ENCODE measurements at places on chromosomes 16 and 17.

- DNase-seq: no peak
These were observed 8.7 kb downstream of the ZNF771 start for GRCh38 chr16:30416047-30416603.

GRCh38 chr17:50570528-50570927, 10.0 kb downstream of the CACNA1G start:
- DNase-seq: no peak

DNA sequence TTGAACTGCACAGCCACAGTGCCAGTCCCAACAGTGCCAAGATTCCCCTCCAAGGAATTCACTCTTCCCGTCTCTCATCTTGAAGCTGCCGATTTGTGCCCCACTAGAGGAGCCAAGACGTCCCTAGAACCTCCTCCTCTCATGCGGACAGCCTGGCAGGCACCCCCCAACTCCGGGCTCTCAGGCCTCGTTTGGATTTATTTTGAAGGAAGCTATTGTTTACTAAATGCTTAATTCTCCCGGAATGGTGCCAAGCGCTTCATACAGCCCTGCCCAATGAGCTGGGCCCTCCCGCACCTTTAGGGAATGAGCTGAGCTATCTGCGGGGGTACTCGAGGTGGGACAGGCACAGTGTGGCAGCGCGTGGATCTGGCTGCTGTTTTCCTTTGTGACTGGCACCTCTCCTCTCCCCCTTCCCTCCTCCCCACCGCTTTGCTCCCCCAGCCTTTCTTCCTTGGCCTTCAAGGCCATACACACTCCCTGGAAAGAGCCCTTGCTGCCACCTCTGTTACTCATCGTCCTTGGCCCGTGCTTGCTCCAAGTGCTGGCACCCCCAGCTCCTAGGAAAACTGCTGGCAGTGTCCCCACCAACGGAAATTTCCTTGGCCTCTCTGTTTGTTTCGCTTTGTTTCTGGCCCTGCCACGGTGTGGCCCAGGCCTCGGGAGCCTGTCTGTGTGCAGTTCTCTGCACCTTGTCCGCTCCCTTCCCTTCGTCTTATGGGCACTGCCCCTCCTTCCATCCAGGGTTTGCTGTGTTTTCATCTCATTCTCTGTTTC, 49.9 kb upstream of the CDR2 start:
- DNase-seq: no peak

DNA sequence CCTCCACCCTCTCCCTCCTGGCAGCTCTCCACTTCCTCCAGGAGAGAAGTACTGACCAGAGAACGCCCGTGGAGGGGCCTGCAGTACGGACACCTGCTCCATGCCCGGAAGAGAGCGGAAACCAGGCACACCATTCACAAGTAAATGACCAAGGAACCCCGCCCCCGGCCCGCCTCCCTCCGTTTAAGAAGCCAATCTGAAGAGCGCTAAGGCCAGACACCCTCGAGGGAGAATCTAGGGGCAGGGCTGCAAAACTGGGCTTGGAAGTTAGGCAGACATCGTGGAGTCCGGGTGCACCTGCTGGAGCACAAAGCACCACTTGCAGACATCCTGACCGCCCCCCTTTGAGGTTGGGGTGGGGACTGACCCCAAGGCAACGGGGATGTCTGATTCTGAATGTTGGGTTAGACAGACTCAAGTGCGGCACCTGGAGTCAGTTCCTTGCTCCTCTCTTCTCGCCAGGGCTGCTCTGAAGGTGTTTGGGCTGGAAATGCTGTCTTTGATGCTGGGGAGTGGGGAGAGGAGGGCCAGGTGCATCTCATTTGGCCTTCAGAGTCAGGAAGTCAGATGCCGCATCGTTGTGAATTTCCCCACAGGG, 964 bp upstream of the FAAP100 start:
- DNase-seq: peak; percentile 81

DNA sequence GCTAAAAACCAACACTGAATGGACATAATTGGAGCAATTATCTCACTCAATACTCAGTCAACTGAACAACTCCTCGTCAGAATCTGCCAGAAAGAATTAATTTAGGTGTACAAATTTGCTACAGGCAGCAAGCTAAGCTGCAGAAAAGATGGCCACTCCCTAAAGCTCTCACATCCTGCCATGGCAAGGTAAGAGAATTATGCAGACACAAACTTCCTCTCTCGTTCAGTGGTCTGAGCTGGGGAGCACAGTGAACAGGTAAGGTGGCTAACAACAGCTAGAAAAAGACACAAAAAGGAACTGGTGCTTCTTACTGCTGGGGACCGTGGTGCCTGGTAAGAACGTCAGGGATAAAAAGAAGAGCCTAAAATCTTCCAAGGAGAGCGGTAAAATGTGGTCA, 74.9 kb upstream of the BCAR1 start:
- DNase-seq: no peak

GRCh38 chr16:88971371-88972097, 5.5 kb downstream of the CBFA2T3 start:
- DNase-seq: no peak

GRCh38 chr16:14392960-14393359, 237.1 kb downstream of the PARN start:
- no peak for DNase-seq

DNA sequence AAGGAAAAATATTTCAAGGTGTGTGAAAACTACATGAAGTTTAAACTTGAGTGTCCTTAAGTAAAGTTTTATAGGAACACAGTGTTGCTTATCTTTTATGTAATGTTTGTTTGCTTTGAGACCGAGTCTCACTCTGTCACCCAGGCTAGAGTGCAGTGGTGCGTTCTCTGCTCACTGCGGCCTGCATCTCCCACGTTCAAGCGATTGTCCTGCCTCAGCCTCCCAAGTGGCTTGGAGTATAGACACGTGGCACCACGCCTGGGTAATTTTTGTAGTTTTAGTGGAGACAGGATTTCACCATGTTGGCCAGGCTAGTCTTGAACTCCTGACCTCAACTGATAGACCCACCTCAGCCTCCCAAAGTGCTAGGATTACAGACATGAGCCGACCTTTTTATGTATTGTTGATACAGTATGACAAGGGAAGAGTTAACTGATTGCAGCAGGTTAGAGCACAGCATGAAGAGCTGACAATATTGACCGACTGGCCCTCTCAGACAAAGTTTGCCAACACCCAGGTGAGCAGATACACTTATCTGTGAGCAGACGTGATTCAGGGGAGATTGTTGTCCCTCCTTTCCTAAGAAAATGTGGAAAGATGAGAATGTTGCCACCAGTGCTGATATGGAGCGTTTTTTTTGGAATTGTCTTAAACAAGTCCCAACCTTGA, 373.7 kb downstream of the WWOX start:
- no peak for DNase-seq

GRCh38 chr17:49494986-49495841, at the start of gene NGFR:
Gene NGFR, plus strand, starts transcription at chr17:49495293. Its CDS starts 125 bp downstream, at chr17:49495418.
- peak; percentile 32 for DNase-seq

DNA sequence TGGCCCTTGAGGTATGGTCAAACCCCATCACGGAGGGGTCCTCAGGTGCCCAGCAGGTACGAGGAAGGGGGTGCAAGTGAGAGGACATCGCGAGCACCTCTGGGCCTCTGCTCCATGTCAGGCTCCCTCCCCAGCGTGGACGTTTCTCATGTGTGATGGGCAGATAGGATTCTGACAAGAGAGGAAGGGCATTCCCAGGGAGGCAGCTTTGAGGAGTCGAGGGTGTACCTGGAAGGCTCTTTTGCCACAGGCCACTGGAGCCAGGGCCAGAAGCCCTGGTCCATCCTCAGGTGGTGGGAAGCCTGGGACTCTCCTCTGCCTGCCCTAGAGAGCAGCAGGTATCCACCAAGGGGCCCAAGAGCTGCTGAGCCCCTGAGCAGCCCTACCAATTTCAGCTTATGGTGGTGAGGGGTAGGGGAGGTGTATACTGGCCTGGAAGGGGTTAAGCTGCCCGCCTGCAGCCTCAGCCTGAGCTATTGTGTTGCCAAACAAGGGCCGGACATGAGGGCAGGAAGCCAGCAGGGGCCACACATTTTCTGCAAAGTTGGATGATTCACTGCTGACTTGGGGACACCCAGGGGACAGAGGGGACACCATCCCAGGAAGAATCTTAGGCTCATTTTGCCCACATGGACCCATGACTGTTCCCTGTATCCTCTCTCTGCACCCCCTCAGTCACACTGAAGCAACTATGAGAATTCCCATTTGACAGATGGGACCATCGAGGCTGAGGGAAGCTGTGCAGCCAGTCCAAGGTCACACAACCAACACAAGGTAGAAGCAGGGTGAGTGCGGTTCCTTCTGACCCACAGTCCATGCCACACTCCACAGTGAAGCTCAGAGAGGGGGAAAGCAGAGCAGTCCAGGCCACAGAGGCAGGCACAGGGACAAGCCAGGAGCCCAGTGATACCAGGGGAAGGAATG, 1.7 kb downstream of the CDH5 start:
- DNase-seq: no peak

All from stimulated activated CD4-positive, alpha-beta T cell treated with anti-CD3 and anti-CD28 coated beads, Interleukin-4, amount 100 ng/mL, for 24 hours (primary cell).